ENCODE measurements at places on chromosomes 12 and 14. TPM values are rescaled to one million over a fixed set of nuclear protein-coding genes. Genes with fewer than 3 reads are reported as not detected.

PELI2 gene
- 3.0 TPM for total RNA-seq

DUSP16 gene
- total RNA-seq, result 48.3 TPM

CFAP54 gene
- total RNA-seq, result 0.09 TPM

INSM2 gene
- total RNA-seq, result not detected

RNASE3 gene
- not detected for total RNA-seq

CLEC9A gene
- total RNA-seq, result not detected

TEX52 gene
- 0.17 TPM for total RNA-seq

TTC6 gene
- not detected for total RNA-seq

MYL2 gene
- not detected for total RNA-seq

PPP4R4 gene
- total RNA-seq, result 3.1 TPM

PPHLN1 gene
- 97.5 TPM for total RNA-seq

ATL1 gene
- total RNA-seq, result 1.0 TPM

KLRC1 gene
- not detected for total RNA-seq

GNB3 gene
- total RNA-seq, result 1.6 TPM

ITGA5 gene
- total RNA-seq, result 43.9 TPM

TBX3 gene
- total RNA-seq, result not detected

GPD1 gene
- total RNA-seq, result 0.62 TPM

PTGR2 gene
- total RNA-seq, result 1.5 TPM

SMARCC2 gene
- total RNA-seq, result 130 TPM

KRT85 gene
- not detected for total RNA-seq

APOF gene
- not detected for total RNA-seq

BRF1 gene
- 42.4 TPM for total RNA-seq

GSG1 gene
- not detected for total RNA-seq

MGAT4C gene
- not detected for total RNA-seq

VWF gene
- 0.09 TPM for total RNA-seq

SAMD4A gene
- 5.7 TPM for total RNA-seq

C14orf132 gene
- total RNA-seq, result 0.47 TPM

C14orf39 gene
- total RNA-seq, result not detected

ANKS1B gene
- 1.3 TPM for total RNA-seq

MDGA2 gene
- total RNA-seq, result not detected

EAPP gene
- 33.7 TPM for total RNA-seq

VRTN gene
- not detected for total RNA-seq

CEBPE gene
- total RNA-seq, result 0.35 TPM

Data from activated CD4-positive, alpha-beta T cell treated with anti-CD3 and anti-CD28 coated beads, Interleukin-2, amount 10 ng/mL, durations not matched to agents 24 days and 14 days (primary cell).